ENCODE measurements at places on chromosomes 6 and 20.

GRCh38 chr20:52124821-52125220 is 66.8 kb downstream of the ZFP64 start:
- no peak for DNase-seq

DNA sequence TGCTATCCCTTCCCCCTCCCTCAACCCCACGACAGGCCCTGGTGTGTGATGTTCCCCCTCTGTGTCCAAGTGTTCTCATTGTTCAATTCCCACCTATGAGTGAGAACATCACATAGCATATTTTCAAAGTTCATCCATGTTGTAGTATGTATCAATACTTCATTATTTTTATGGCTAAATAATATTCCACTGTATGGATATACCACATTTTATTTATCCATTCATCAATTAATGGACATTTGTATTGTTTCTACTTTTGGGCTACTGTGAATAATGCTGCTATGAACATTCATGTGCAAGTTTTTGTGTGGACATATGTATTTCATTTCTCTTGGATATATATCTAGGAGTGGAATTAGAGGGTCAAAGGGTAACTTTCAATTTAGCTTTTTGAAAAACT is 58.7 kb upstream of the ARMC2 start:
- DNase-seq, result no peak

DNA sequence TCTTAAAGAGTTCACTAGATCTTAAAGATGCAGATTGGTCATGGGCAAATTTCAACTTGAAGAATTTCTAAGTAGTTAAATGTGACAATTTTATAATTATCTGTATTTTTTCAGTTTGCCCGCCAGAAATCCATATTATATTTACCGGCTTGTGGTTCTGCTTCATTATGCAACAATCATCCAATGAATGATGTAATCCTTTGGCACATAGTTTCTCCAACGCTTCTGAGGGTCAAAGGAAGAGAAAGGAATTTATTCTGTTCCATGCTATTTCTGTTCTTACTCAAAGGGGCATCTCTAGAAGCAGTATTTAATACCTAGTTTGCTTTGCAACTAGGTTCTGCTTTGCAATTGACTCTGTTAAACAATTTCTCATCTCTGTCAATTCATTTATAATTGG is 359.3 kb upstream of the PLCB4 start:
- peak; percentile 16 for DNase-seq

- DNase-seq, result no peak
Measured at GRCh38 chr6:127352524-127352923, 9.1 kb upstream of the ECHDC1 start.

- DNase-seq, result no peak
Measured at GRCh38 chr6:4350567-4351519, 215.5 kb upstream of the ECI2 start.
